Thymus (tissue), 14 donors: ENCODE measurements at places on chromosomes 16 and 17.

DNA sequence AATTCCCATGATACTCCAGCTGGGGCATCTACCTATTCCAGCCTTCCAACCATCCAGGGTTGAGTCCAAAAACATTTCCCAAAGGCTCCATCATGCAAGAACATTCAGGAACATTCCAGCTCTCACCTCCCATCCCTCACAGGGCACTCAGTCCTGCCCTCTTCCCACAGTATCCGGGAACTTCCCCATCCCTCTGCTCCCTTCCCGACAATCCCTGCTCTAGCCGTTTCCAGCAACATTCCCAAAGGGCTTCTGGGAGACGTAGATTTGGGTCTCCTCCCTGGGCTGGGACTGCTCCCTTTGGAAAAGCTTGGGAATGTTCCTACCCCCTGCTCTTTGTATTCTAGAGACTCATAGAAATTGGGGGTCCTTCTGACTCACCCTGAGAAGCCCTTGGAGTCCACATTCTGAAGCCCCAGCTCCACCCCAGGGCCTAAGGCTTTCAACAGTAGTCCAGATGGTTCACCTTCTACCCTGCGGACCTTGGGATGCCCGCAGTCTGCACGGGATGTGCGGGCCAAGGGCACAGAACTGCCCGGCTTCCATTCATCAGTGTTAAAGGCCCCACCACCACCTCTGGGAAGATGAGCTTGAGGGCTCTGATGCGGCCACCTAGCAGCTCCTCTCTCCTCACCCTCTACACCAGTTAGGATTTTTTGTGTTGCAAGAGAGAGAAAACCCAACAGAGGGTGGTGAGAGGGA, 25.4 kb downstream of the NGFR start:
- DNase-seq = no peak

DNA sequence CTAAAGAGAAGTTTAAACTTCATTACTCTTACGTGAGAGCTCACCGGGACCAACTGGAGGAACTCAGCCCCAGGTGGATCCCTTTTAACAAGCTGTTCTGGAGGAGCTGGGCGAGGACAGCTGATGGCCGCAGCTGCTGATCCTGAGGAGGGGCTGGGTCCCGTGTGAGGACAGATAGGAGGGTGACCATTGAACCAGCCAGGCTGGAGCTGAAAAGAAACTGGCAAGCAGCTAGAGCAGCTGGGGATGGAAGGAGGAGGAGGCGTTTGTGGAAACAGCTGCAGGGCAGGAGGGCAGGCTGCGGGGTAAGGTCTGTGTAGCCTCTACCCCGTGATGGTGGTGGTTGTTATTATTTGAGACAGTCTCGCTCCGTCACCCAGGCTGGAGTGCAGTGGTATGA, 119.5 kb downstream of the AATF start:
- no peak for DNase-seq

GRCh38 chr17:37745801-37746426, 1.1 kb upstream of the HNF1B start:
- DNase-seq = no peak

GRCh38 chr16:30117768-30118167, 4.4 kb upstream of the GDPD3 start:
- no peak for DNase-seq

DNA sequence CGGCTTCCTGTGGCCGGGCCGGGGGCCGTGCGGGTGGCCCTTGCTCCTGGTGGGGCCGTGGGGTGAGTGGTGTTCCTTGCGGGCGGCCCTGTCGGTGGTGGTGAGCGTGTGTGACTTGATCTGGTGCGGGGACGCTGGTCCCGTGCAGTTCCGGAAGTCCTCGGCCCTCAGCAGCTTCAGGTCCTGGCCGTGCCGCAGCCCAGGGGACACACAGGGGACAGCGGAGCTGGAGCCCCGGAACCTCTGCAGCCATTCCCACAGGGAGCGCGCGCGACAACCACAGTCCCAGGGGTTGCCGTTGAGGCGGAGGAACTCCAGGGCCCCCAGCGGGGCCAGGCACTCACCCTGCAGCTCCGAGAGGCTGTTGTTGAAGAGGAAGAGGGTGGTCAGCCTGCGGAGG, 88.4 kb downstream of the RTN4RL1 start:
- no peak for DNase-seq

- no peak for DNase-seq
Observed at GRCh38 chr17:944266-944826, 35.2 kb downstream of the NXN start.

- no peak for DNase-seq
Observed at GRCh38 chr16:35628976-35629375, 2169.6 kb downstream of the TP53TG3F start.

DNA sequence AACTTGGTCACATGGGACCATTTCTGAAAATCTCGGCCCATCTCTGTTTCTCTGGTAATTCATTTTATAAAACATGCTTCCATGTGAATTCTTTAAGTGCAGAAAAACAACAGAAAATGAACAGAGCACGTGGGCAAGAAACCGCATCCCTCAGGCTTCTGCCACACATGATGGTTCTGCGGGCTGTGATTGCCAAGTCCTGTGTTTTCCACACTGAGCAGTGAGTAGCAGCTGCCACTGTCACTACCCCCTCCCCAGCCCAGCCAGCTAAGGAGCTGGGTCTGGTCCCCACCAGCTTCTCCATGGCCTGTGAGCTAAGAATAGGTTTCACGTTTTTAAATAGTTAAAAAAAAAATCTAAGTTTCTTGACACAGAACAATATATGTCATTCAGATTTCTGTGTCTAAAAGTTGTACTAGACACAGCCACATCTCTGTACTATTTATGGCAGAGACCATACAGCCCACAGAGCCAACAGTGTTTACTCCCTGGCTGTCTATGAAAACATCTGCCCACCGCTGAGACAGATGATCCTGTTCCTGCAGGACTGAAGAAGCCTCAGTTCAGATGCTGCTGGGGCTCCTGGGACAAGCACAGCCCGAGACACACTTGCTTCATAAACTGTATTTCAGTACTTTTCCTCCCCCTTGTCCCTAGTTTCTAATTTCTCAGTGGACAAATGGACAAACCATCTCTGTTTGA, 41.5 kb downstream of the USP22 start:
- no peak for DNase-seq

GRCh38 chr17:2170023-2170422, 115.1 kb downstream of the HIC1 start:
- DNase-seq = no peak

DNA sequence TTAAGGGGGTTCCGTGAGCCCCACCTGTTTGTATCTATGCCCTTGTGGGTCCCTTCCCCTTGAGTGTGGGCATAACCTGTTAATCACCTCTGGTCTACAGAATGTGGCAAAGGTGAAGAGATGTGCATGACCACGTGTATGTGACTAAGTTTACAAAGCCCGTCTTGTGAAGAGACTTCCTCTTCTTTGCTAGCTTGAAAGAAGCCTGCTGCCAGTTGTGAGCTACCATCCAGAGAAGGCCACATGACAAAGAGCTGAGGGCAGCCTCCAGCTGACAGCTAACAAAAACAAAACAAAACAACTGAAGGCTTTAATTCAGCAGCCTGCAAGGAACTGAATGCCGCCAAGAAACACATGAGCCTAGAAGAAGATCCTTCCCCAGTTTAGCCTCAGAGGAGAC, 112.0 kb downstream of the AXIN2 start:
- DNase-seq = no peak

DNA sequence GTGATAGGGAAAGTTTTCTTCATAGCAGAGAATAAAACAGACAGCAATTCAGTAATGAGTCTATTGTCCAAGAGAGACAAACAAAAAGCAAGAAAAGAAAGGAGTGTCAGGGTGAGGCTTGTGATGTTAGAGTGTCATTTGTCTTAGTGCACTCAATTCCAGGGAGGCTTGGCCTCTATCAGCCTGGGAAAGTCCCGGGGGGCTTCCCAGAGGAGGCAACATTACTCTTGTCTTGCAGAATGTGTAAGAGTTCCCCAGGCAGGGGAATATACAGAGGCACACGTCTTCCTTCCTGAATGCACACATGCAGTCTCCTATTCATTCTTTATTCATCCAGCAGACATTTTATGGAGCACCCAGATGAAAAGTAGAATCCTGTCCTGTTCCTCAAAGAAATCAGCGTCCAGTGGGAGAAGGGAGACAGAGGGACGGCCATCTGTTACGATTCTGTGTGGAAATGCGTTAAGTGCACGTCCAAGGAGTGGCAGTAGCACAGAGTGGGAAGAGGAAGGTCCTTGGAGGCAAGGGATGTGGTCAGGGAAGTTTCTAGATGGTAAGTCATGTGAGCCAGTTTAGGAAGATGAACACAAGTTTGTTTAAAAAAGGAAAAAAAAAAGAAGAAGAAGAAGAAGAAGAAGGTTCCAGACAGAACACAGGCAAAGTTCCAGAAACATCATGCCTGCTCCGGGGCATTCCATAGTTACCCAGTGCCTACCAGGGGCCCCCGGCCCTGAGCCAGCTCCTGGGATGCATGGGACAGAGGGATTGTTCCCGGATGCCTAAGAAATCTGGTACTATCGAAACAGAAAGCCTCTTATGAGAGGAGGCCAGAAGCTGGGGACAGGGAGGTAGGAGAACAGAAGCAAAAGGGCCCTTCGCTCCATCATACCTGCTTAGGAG, 21.1 kb downstream of the CACNG4 start:
- no peak for DNase-seq

DNA sequence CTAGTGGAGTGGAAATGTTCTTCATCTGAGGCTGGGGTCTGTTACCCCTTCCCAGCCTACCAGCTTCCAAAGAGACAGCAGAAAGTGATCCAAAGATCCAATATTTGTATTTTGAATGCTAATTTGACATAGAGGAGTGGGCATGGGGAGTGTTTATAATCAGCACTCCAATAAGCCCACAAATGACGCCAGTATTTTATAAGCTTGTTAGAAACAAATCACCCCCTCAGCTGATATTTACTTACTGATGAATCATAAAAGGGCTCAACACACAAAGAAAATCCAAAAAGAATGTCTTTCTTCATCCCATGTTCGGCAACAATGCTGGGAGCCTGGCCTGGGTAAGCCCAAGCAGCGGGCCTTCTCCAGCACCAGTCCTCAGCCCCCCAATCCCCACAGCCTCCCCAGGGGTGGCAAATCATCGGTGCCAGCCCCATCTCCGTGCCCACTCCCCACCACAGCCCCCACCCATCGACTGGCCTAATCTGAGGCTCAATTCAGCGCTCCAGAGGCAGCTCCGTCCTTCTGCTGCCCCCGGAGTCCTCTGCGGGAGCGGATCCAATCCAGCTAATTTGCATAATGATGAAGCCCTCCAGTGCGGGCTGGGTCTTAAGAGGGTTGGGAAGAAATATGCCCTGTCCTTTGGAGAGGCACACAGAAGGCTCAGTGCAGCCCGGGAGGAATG, 169.5 kb downstream of the C16orf78 start:
- no peak for DNase-seq

DNA sequence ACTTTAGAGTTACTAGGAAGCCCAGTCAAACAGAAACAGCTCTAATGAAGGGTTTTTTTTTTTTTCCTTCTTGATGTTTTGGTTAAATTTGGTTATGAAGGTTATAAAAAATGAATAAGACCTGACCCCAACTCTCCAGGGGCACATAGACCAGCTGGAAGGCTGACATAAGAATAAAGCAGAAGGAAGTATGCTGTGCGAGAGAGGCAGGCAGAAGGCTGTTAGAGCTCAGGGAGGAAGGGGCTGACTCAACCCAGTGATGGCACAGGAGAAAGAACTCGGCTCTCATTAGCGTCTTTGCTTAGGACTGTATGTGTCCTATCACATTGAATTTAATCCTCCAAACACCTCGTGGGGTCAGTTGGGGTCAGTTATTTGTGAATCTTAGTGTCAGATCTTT, 474.6 kb downstream of the PMP22 start:
- DNase-seq = peak; percentile 0

GRCh38 chr17:51647826-51648225, 387.5 kb downstream of the UTP18 start:
- DNase-seq = no peak

DNA sequence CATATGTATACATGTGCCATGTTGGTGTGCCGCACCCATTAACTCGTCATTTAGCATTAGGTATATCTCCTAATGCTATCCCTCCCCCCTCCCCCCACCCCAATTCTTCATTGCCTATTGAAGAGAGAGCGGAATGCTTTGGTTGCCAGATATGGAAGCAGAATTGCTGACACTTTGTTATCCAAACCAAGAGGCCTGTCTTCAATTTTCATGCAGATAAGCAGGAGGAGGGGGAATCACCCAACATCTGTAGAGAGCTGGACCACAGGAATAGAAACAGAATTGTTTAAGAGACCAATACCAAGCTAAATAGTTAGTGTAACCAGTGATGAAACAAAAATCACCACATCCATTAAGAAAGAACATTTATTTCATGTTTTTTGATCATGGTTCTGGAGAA, 7.1 kb downstream of the ASPA start:
- DNase-seq = no peak

DNA sequence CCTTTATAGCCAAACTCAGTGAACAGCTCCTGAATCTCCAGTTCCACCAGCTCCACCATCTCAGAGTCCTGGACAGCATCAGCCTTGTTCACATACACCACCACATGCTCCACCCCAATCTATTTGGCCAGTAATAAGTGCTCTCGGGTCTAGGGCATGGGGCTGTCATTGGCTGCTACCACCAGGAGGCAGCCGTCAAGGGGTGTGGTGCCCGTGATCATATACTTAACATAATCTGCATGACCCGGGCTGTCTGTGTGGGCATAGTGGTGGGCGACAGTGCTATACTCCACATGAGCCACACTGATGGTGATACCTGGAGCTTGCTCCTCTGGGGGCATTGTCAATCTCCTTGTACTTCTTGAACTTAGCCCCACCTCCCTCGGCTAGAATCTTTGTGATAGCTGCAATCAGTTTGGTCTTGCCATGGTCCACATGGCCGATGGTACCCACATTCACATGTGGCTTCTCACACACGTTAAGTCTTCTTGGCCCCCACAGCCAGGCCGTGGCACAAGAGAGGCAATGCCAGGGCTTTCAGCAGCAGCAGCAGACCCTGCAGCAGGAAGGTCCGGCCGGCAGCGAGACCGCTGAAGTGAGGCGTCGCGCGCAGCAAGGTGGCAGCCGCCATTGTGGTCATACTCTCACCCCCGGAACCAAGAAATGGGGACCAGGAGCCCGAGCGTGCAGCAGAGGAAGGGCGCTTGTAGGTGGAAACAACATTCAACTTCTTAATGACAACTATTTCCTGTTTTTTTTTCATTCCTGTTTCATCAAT, 210.3 kb upstream of the WSB1 start:
- DNase-seq = no peak

- DNase-seq = no peak
Observed at GRCh38 chr17:30300818-30301217, 9.1 kb upstream of the BLMH start.

DNA sequence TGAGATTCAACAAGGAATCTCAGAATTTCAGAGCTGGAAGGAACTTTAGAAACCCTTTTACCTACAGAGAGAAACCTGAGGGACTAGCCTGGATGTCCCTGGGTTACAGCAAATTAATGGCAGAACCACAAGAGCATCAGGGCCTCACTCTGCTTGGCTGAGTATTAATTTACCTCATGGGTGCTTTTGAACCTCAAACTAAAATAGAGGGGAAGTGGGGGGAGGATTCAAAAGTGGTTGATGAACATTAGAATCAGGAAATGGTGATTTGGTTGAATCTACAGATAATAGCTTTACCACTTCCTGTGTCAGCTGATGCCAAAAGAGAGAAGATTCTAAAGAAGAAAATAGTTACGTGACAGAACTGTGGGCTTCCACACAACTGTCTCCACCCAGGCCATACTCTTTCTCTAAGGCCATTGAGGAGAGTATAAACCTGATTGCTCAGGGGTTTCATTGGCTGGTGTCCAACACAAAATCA, 11.3 kb upstream of the SKAP1 start:
- peak; percentile 68 for DNase-seq
